ENCODE measurements at places on chromosomes 6 and 20.

GRCh38 chr20:21358737-21359136 is 38.6 kb downstream of the NKX2-4 start:
- no peak for DNase-seq

DNA sequence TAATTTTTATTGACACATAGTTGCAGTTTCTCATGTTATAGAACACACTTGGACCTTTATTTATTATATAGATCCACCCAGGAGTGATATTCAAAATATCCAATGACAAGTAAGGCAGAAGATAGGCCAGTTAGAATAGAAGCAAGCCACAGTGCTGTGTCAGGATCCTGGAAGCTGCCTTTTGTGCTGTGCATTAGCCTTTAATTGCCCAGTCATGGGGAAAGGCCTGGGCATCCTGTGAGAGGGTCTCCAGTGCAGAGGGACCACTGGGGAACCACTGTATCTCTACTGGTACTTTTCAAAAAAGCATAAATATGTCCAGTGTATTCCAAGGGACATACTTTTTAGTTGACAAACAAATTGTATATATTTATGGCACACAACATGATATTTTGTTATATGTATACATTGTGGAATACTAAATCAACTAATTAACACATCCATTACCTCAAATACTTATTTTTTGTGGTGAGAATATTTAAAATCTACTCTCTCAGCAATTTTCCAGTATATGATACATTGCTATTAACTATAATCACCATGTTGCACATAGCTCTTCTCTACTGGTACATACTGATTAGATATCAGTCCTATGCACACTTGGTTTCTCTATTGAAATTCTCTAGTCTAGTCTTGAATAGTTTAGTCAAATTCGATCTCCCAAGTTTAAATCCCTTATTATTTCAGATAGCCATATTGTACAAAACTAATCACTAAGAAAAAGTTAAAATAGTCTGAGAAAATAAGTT is 59.5 kb downstream of the CDC40 start:
- no peak for DNase-seq

- peak; percentile 22 for DNase-seq
Measured at GRCh38 chr20:25090492-25091429, 8.8 kb upstream of the VSX1 start.

DNA sequence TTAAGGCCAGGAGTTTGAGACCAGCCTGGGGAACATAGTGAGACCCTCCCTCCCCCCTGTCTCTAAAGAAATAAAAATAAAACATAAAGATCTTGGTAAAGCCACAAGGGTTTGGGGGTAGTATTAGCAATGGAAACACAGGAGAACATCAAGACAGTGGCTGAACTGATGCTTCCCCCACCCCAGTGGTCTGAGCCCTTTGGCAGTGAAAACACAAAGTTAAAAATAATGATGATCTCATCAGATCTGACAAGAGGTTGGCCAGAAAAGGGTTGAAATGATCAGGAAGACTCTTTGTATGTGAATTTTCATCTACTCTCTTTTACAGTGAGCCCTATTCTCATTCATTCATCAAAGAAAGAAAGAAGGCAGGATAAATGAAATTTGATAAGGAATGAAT is 93.7 kb downstream of the KCNB1 start:
- no peak for DNase-seq

GRCh38 chr6:33050014-33050810 is 23.2 kb downstream of the HLA-DPA1 start:
- DNase-seq: no peak

- DNase-seq: no peak
Measured at GRCh38 chr6:32615885-32616532, 21.2 kb upstream of the HLA-DQA1 start.

All from stimulated activated CD4-positive, alpha-beta T cell treated with anti-CD3 and anti-CD28 coated beads, Interleukin-1b, Interleukin-23, amount 100 ng/mL, for 24 hours (primary cell).